ENCODE measurements at places on chromosomes 12 and 14.
A peak's percentile ranks its signal among the peaks of the same experiment; 100 is the strongest.

DNA sequence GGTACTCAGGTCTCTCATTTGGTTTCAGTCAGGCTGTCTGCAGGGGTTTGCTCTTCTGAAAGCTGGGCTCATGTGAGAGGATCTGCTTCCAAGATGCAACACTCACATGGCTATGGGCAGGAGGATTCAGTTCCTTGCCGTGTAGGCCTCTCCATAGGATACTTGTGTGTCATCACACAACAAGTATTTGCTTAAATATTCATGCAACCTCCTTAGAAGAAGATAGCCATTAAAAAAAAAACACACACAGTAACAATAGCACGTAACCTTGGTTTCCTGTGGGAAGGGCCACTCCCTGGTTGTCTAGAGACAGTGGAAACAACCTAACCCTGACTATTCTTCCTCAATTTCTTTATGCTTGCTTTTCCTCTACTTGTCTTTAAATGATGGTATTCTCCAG lies 31.8 kb upstream of the CLEC4E start:
- no peak for DNase-seq

- peak; percentile 21 for DNase-seq
Observed at GRCh38 chr12:124713436-124714082, 146.1 kb upstream of the NCOR2 start.

DNA sequence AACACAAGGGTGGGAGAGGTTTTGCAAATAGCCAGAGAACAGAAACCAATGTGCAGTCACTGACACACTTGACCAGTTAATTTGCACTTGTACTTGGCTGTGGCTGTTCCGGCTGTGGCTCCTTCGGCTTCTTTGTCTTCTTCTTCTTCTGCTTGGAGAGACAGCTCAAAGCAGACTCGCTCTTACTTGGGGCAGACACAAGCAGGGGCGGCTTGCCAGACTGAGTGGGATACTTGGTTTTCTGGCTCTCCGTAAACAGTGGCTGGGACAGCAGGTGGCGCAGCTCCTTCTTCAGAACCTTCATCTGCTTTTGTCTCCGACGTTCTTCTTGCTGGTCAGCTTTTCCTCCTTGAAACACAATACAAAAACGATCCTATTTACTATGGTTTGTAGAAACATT lies 25.0 kb downstream of the OTUB2 start:
- no peak for DNase-seq

DNA sequence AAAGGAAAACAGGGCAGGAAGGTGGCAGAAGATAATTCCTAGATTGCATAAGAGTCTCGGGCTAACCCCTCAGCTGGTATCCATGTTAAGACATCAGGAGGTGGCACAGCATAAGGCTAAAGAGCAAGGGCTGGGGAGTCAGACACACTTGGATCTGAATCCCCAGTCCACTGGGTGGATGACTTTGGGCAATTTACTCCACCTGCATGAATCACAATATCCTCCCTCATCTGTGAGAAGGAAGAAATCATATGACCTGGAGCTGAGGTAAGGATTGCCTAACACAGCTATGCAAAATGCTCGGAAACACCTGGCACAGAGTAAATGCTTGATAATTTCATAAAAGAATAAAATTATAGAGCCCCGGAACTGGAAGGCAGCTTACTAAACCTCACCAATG lies 217.9 kb downstream of the PIK3C2G start:
- no peak for DNase-seq

GRCh38 chr12:106010741-106011140 lies 128.0 kb downstream of the NUAK1 start:
- DNase-seq: no peak

DNA sequence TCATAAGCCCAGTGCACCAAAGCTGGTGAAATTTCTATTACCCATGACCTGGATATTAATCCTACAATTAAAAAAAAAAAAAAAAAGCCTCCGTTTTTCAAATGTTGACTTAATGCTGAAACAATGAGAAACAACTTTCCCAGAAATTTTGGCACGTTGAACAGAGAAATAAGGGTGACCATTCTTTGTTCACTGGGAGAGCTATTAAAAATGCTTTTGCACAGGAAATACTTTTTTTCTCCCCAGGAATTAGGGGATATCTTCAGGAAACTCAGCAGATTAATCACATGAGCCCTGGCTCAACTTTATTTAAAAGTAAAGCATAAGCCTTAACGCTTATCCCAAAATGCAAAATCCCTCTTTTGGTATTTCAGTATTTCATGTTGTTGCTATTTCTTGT lies 54.8 kb upstream of the FLRT2 start:
- no peak for DNase-seq

DNA sequence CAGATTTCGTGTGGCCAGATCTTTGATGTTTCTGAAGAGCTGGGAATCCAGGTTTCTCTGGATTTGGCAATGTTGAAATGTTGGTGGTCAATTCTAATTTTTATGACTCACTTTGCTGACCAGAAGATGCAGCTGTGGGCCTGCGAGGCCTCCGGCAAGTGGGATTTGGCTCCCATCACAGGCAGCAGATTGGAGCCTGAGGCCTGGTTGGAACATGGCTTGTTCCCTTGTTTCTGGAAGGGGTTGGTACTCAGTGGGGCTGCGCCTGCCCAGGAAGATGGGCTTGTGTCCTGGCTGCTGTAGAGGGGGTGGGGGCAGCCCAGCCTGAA lies 23.1 kb downstream of the FBRSL1 start:
- no peak for DNase-seq

GRCh38 chr14:65824285-65824977 lies 411.9 kb downstream of the FUT8 start:
- DNase-seq: no peak

DNA sequence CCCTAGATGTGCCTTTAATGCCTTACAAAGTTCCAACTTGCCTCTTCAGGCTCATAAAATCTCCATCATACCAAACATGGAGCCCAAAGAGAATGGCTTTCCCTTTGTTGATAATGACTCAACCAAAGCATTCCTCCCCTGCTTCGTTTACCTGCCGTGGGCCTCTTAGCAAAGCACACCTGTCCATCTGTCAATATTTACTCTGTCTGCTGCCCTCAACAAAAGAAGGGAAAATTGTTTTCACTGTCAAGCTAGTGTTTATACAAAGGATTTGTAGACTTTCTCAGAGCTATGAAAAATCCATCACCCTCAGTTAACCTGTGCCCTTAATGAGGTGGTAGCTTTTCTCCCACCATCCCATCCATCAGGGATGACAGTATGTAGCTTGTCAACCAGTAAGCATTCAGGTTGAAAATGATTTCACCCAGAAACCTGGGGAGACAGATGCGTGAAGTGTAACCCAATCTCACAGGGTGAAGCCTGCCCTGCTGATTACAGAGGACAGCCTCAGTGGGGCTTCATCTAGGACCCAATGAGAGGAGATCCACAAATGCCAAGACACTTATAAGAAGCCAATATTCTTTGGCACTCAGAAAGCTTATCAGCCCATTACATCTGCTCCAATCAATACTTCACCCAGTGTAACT lies 278.1 kb downstream of the NUAK1 start:
- DNase-seq: no peak

- DNase-seq: no peak
Observed at GRCh38 chr14:57549016-57549564, 55.4 kb upstream of the CCDC198 start.
